ENCODE measurements at places on chromosomes 3 and 15.
A peak's percentile ranks its signal among the peaks of the same experiment; 100 is the strongest.

- DNase-seq: no peak
Observed at GRCh38 chr3:173502983-173503568, 105.5 kb downstream of the NLGN1 start.

DNA sequence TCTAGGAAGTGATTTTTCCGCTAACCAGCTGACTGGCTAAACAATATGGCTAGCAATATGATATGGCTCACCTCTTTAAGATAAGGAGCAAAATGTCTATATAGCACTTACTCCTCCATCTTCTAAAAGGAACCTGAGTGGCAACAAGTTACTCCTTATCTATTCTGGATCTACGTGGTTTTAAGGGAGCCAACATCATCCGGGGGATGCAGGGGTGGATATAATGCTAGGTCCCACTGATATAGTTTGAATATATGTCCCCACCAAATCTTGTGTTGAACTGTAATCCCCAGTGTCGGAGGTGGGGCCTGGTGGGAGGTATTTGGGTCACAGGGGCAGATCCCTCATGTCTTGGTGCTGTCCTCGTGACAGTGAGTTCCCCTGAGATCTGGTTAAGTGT, 500.7 kb downstream of the FOXP1 start:
- DNase-seq: no peak

DNA sequence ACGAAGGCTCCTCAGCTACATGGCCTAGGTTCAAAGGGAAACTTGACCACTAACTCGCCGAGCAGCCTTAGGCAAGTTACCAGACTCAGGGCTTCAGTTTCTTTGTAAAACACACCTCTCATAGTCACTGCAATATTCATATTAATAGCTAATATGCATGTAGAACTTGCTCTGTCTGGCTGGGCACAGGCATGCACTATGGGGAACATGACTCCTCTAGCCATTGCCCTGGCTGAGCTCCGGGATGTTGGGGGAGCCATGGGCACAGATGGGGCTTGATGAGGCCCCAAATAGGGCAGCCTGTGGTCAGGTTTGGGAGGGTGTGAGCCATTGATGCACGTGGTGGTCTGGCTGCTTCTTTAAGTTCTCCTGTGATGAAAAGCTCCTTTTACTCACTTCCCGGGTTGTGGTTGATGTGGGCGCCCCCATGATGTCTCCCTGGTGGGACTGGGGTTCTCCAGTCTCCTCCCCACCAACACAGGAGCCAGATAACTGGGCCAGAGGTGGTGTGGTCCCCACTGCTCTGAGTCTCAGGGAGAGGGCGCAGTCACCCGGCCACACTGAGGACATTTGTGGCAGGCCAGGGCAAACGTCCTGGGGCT, 29.4 kb upstream of the DUSP7 start:
- no peak for DNase-seq

GRCh38 chr3:117691526-117691925, 981.9 kb downstream of the TUSC7 start:
- DNase-seq: no peak

DNA sequence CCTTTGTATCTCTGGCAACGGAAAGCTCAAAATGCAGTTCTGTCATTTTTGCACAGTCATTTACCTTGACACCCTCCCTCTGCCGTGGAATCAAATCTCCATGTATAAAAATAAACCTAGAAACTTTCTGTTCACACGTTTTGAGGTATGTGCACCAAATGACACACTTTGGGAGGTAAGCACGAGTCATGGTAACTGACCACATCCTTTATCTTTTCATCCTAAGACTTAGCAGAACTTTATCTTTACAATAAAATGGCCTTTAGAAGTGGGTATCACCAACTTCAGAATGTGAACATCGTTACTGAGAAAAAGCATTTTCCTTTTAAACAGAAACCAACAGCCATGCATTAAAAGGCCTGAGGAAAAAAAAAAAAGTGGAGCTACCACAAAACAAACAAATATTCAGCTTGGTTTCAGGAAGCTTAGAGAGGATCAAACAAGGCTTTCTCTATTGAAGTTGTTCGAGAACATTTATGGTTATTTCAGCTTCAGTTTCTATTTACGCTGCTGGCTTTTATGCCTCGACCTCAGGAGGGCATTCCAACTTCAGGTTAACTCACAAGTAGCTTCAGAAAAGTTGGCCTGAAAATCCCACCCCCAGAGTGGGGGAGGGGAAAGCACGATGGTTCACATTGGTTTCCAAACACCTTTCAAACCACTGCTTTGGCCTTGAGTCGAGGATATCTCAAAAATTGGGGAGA, 171.1 kb upstream of the ICE2 start:
- DNase-seq: peak; percentile 86

GRCh38 chr3:8143186-8143585, 358.4 kb upstream of the LMCD1 start:
- no peak for DNase-seq

DNA sequence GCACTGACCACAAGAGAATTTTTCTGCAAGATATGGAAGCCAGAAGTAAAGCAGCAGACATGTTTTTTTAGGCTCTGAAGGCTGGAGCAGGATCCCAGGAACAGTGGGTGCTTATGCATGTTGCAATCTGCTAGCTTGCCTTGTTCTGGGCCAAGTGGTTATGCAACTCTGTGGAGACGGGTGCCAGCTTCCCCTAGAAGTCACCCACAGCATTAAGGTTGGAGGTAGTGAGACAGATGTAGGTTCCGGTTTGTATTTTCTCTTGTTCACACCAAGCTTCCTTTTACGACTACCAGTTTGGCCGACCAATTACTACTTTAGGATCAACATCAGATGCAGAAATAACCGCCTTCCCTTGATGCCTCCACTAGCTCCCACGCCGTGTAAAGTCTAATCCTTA, 11.1 kb downstream of the DPH3 start:
- DNase-seq: no peak

DNA sequence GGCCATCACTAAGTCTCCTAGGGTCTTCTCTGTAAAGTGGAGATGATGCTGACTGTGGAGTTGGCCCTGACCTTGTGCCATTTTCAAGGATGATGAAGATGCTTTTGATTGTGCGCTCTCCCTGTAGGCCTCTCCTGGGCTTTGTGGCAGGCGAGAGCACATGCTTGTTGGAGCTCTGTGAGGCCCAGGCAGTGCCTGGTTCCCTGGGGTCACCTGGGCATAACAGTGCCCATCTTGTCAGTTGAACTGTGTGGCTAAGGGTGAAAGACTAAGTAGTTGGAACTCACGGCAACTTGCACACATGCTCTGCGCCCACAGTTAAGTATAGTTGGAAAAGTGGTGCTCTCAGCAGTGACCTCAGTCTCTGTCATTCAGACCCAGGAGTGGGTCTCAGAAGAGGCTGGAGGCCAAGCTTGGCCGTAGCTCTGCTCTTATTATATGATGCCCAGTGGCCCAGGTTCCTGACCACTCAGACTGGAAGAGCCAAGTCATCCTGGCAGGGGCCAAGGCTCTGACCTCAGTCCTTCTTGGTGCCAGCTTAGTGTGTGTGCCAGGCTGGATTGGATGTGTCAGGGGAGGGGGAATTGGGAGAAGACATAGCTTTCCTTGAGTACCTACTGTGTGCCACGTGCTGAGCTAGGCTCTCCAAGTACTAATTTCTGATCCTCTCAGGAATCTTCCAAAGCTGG, 154.6 kb downstream of the EEFSEC start:
- no peak for DNase-seq

GRCh38 chr3:141608438-141608837, 121.6 kb downstream of the RASA2 start:
- DNase-seq: no peak

GRCh38 chr3:177513815-177514610, 316.7 kb upstream of the TBL1XR1 start:
- no peak for DNase-seq

DNA sequence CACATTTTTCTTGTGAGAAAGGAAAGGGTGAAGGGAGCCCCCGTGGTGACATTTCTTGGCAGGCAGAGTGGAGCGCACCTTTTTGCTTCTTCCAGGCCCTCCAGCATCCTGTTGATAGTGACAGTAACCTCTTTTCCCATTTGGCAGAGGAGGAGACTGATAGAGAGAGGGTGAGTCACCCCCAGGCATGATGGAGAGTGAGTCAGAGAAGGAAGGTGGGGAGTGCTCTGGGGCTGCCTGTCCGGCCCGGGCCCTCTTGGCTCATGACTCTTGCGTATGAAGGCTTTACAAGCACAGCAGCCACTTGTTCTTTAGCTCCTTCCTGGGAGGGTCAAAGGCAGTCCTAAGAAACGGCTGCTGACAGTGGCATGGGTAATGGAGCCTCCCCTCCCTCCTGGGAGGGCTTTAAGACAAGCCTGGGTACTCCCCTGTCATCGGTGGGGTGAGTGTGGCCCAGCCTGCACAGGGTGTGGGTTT, 16.0 kb downstream of the ANKRD63 start:
- DNase-seq: no peak

- no peak for DNase-seq
Observed at GRCh38 chr3:14256046-14256445, 77.4 kb downstream of the LSM3 start.

GRCh38 chr3:193194371-193194770, 46.7 kb upstream of the PLAAT1 start:
- no peak for DNase-seq

DNA sequence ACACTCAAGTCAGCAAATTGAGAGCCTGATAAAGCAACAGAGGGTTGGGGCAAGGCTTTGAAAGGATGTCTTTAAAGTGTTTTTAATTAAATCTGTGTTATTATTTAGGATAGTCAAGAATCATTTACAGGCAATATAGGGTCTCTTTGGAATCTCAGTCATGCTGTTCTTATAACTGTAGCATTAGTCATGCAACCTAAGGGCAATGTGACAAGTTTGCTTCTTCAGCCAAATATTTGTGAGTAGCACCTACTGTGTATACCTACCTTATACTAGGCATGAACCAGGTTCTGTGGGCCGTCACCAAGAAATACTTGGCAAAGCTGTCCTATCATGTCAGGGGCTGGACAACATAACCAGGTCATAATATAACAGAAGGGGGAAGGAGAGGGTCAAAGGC, 184.6 kb upstream of the TRIM42 start:
- no peak for DNase-seq

- no peak for DNase-seq
Observed at GRCh38 chr3:117499189-117499870, 789.8 kb downstream of the TUSC7 start.

- no peak for DNase-seq
Observed at GRCh38 chr3:159813822-159814531, 174.7 kb upstream of the IL12A start.

DNA sequence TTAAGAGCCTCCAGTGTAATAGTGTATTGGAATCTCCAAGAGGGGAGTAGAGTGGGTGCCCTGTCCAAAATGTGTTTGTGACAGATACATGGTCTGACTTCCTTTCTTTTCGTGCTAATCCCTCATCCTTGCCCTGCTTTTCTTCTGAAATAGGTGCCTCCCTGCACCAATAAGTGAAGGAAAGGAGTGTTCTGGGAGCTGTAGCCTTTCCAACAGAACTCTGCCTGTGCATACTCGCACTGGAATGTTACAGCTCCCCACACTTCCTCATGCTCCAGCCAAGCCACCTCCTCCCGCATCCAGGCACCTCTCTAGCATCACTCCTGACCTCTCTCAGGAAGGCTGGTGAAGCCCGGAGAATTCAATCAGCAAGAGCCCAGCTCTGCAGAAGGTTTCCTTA, 478.0 kb downstream of the GABRG3 start:
- DNase-seq: no peak

- peak; percentile 19 for DNase-seq
Observed at GRCh38 chr15:69414701-69415167, 585 bp downstream of the KIF23 start.

- DNase-seq: no peak
Observed at GRCh38 chr3:178257491-178257890, 278.7 kb upstream of the KCNMB2 start.

DNA sequence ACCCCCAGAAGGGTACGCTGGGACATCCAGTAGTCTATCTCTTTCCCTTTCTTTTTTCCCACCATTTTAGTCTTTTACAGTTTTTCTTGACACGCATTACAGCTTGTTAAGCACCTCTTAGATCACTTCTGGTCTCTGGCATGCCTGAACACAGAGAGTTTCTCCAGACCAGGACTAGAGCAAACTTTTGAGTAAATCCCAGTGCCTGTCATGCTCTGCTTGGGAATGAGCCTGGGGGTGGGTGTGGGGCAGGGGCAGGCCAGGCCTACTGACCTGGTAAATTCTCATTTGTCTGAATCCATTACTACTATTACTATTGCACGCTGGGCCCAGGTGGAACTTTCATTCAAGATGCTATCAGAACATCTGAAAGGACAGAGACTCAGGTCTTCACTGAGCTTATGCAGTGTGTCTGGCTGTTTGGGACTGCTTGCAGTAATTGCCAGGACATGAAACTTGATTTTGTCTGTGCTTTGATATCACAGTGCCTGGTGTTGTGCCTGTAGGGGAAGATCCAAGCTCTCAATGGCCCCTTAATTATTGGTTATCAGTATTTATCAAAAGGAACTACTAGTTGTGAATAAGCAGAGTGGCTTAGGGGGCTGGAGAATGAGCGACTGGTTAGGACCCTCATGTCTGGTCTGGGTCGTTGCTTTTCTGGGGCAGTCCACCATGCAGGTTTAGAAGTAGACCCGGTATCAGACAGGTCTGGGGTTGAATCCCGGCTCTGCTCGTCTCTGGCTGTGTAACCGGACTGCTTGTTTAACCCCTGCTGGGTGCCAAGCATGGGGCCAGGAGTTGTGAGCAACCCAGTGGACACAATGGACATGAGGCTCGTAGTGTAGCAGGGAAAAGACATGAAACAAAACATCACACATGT, 196.1 kb upstream of the TLE3 start:
- no peak for DNase-seq

DNA sequence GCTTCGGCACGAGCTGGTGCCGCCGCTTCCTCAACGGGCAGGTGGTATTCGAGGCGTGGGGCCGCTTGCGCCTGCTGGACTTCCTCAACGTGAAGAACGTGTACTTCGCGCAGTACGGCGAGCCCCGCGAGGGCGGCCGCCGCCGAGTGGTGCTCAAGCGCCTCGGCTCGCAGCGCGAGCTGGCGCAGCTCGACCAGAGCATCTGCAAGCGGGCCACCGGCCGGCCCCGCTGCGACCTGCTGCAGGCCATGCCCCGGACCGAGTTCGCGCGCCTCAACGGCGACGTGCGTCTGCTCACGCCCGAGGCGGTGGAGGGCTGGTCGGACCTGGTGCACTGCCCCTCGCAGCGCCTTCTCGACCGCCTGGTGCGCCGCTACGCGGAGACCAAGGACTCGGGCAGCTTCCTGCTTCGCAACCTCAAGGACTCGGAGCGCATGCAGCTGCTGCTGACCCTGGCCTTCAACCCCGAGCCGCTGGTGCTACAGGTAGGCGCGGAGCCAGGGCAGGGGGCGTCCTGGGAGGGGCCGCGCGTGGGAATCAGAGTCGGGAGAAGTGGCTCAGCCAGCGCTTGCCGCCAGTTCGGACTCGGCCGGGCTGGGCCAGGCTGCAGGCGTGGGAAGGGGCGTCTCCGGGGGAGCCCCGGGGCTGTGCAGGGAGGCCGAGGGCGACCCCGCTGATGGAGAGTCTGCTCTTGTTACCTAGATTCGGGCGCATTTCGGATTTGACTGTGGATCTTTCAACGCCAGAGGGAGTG, 1.1 kb downstream of the DIPK2A start:
- peak; percentile 54 for DNase-seq

DNA sequence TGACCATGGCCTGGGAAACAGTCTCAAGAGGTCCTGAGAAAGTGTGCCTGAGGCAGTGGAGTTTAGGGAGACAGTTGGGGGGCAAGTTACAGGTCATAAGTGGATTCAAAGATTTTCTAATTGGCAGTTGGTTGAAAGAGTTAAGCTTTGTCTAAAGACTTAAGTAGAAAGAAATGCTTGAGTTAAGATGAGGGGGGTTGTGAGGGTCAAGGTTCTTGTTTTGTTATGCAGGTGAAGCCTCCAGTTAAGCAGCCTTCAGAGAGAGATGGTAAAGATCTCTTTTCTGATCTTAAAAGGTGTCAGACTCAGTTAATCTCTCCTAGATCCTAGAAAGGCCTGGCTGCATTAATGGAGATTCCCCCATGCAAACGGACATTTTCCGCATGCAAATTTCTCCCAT, 356.3 kb upstream of the C2CD4B start:
- no peak for DNase-seq

Measured in activated CD4-positive, alpha-beta T cell treated with anti-CD3 and anti-CD28 coated beads, Interleukin-2, Interleukin-4, amounts not matched to agents 100 ng/mL and 50 ng/mL, durations not matched to agents 16 hours and 8 hours (primary cell).